HCEC 1CT (cell line): ENCODE measurements at places on chromosomes 3 and 15.

GRCh38 chr15:96330064-96330449 lies 443 bp upstream of the NR2F2 start:
- peak; percentile 86 for DNase-seq

DNA sequence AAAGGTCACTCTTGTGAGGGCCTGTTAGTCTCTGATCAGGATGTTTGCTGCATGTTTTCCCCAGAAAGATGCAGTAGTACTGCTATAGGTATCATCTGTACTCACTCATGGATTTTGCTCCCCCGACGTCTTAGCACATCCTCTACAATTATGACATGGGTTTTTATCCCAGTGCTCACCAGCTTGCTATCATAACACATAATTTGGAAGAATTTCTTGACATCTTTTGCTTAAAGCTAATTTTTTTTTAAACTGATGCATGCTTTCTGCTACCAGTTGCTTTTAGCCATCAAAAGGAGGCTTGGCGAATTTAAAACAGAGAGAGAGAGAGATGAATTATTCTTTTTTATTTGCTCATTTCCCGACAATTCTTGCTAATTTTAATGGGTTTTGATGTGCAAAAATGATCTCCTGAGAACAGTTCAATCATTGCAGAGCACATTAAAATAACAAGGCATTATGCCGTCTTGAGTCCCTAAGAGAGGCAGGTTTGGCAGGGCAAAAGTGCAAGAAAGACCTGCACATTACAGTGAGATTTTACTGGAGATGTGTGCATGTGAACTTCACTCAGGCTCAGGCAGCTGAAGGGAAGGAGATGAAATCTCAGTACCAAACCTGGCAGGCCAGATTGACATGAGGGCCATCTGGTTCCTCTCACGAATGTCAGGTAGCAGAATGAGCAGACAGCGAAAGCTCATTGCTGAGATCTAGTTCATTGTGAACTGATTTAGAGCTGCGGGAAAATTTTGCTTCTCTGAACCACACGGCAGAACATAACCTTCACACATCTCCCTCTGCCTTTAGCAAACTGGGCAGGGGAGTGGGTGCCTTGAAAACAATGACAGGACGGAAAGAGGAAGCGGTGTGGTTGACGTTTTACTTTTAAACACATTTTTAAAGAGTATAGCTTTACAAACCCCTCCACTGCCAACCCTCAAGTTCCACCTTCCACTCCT lies 25.9 kb upstream of the GOLGA8B start:
- DNase-seq = no peak

GRCh38 chr3:9266716-9267115 lies 17.3 kb upstream of the SRGAP3 start:
- no peak for DNase-seq

- no peak for DNase-seq
These were observed 56.7 kb upstream of the NUDT16 start for GRCh38 chr3:131324923-131325322.

GRCh38 chr15:98684436-98684835 lies 36.1 kb downstream of the IGF1R start:
- DNase-seq = peak; percentile 77

- no peak for DNase-seq
These were observed 26.6 kb downstream of the COL8A1 start for GRCh38 chr3:99665017-99665416.

DNA sequence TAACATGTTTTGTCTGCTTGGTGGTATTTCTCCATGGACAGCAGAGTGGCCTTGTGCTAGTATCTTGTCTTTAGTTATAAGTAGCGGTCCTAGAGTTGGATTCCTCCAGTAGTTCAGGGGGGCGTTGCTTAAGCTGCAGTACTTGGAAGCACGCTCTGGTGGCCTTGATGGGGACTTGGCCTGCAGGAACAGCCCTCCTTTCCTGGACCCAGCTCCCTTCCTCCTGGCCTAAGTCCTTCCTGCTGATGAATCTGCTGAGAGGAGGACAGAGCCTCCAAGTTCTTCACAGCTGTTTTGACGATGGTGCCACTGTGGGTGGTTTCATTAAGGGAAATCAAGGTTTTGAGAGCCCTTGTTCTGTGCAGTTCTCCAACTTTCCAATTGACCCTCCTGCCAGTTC lies 38.6 kb upstream of the SEC22A start:
- DNase-seq = no peak

DNA sequence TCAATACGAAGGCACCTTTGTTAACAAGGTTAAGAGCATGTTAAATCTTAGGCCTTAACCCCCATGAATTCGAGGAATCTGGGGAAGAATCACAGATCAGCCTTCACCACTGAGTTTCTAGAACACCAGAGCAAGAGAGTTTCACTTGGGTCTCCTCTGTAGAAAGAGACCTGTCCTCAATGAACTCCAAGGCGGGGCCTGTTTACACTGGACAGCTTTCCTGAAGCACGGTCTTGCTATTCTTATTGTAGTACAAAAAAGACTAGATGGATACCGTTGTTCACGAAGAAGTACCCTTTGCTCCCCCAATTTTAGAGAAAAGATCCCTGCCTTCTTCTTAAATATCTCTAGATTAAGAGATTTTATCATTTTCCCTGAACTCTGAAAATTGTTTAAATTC lies 64.9 kb downstream of the USF3 start:
- no peak for DNase-seq

GRCh38 chr3:17573396-17573795 lies 169.0 kb downstream of the TBC1D5 start:
- no peak for DNase-seq

GRCh38 chr3:162721736-162722135 lies 1225.1 kb downstream of the OTOL1 start:
- no peak for DNase-seq

- DNase-seq = no peak
These were observed 31.3 kb downstream of the LDHAL6B start for GRCh38 chr15:59237924-59238331.

DNA sequence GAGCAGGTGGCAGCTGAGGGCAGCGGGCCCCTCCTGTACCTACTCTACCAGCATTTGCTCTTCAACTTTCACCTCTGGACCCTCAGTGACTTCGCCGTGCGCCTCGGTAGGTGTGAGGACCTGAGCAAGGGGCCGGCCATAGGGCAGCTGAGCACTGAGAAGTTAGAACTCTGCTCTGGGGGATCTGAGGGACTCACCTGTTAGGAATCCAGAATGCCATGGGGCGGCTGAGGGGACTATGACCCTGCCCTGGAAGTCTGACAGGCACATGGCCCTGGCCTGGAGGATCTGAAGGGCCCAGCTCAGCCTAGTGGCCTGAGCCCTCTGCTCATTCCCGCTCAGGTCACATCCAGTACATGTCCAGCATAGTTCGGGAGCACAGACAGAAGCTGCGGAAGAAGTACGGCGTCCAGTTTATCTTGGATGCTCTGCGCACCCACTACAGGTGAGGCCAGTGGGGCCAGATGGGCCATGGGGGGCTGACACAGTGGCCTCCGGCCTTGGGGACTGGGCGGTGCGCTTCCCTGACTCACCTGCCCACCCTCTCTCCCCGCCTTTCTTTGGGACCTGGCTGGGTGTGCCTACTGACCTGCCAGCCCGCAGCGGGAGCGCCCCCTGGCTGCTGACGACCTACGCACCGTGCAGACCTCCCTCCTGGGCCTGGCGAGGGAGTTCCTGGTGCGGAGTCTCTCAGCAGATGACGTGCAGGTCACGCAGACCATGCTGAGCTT lies 18.8 kb downstream of the NBEAL2 start:
- peak; percentile 8 for DNase-seq

DNA sequence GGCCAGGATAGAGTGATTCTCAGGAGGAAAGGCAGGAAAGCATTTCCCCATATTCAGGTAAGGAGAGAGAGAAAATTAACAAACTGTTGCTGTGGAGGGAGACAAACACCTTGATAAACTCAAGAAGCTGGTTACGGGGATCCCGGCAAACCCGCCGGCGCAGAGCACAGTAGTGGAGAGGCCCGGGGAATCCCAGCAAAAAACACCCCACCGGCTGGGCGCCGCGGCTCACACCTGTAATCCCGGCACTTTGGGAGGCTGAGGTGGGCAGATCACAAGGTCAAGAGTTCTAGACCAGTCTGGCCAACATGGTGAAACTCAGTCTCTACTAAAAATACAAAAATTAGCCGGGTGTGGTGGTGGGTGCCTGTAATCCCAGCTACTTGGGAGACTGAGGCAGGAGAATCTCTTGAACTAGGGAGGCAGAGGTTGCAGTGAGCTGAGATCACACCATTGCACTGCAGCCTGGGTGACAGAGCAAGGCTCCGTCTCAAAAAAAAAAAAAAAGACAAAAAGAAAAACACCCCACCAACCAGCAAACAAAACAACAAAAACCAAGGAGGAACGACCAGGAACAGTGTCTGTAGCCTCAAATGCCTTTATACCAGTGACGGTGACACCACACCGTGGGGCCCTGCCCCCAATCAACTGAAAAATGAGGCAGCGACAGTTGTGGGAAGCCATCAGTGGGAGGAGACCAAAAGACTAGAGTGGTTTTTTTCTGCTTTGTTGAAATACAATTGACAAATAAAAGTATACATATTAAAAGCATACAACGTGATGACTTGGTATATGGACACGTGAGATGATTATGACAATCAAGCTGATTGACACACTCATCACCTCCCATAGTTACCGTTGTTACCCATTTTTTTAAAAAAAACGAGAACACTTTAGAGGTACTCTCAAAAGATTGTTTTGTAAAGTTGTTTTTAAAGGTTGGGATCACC lies 40.2 kb upstream of the IDH2 start:
- DNase-seq = no peak
